NCI-H345 (cell line): ENCODE measurements at places on chromosomes 16 and 17.

DNA sequence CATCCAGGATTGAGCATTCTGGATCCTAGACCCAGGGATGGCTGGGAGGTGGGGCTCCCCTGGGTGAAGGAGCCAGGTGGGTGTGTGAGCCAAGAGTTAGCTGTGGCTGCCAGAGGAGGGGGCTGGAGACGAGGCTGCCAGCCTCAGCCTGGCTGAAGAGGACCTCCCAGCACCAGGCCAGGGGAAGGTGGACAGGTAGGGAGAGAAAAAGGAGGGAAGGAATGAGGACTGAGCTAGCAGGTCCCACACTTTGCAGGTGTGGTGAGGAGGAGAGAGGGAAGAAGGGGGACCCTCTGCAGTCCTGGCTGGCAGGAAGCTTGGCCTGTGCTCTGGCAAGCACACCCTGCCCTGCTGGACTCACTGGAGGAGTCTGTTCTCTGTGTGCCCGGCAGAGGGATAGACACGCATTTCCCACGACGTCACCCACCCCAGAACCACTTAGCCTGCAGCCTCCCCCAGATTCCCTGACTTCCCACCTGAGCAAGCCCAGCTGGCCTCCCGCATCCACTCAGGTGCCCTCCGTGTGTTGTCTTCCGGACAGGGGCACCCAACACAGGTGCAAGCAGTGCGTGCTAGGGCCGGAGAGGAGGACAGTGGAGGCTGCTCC, 42.0 kb downstream of the SOCS3 start:
- DNase-seq: no peak

- DNase-seq: no peak
Measured at GRCh38 chr16:53065461-53066061, 10.8 kb downstream of the CHD9 start.

DNA sequence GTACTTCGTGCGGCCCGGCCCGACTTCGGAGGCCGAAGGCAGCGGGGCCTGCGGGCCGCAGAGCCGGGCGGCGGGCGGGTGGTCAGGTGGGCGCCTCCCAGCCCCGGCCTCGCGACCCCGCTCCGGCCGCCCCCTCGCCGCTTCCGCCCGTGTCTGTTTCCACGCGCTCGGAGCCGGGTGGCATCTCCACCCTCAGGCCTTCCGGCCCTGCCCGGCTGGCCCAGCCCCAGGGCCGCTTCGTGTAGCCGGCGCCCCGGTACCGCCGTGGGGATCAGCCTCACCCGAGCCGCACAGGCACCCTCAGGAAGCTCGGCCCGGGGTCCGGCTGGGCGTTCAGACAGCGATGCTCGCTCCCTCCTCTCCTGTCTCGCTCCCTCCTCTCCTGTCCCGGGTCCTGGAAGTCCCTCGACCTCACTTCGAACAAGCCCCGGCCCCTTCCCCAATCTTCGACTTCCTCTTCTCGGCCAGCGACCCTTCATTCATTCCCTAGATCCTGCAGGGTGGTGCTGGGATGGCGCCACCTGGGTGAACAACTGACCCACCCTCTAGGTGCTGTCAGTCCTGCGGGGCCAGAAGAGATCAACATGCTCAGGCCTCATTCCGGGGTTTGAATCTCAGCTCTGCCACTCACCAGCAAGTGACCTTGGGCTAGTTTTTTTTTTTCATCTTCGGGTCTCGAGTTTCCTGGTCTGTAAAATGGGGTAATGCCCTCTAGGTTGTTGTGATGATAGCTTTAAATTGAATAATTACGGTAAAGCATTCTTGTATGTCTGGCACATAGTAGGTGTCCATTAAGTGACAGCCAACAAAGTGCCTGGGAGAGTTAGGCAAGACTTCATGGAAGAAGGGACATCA, 610 bp downstream of the VPS4A start:
- peak; percentile 11 for DNase-seq

- no peak for DNase-seq
Measured at GRCh38 chr17:61875285-61875684, 12.0 kb upstream of the BRIP1 start.

DNA sequence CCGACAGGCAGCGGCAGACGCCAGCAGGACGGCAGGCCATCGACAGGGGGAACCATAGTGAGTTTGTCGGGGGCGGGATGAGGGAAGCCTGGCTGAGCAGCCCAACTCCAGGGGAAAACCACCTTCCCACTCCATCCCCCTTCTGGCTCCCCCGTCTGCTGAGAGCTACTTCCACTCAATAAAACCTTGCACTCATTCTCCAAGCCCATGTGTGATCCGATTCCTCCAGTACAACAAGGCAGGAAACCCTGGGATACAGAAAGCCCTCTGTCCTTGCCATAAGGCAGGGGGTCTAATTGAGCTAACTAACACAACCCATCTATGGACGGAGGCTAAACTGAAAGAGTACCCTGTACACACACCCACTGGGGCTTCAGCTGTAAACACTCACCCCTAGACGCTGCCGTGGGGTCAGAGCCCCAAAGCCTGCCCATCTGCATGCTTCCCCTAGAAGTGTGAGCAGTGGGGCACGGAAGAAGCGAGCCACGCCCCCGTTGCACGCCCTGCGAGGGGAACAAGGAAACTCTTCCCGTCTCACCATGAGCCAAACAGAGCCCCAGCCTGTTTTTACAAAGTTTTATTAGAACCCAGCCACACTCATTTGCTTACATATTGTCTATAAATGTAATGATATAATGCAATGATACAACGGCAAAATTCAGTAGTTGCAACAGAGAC, 4.1 kb downstream of the KRTAP29-1 start:
- no peak for DNase-seq

- DNase-seq: no peak
Measured at GRCh38 chr17:42891539-42892152, 9.0 kb upstream of the G6PC1 start.

- no peak for DNase-seq
Measured at GRCh38 chr16:67425061-67425460, 5.9 kb upstream of the HSD11B2 start.

GRCh38 chr17:82367724-82368524, 3.6 kb upstream of the UTS2R start:
- DNase-seq: no peak
